ENCODE measurements at places on chromosomes 6 and 20.

- no peak for DNase-seq
These were observed 141.5 kb upstream of the PDE10A start for GRCh38 chr6:165804331-165805066.

GRCh38 chr6:40735121-40735520 lies 148.0 kb upstream of the LRFN2 start:
- no peak for DNase-seq

- DNase-seq, result no peak
These were observed 397.2 kb upstream of the MAP3K7 start for GRCh38 chr6:90984066-90984465.

DNA sequence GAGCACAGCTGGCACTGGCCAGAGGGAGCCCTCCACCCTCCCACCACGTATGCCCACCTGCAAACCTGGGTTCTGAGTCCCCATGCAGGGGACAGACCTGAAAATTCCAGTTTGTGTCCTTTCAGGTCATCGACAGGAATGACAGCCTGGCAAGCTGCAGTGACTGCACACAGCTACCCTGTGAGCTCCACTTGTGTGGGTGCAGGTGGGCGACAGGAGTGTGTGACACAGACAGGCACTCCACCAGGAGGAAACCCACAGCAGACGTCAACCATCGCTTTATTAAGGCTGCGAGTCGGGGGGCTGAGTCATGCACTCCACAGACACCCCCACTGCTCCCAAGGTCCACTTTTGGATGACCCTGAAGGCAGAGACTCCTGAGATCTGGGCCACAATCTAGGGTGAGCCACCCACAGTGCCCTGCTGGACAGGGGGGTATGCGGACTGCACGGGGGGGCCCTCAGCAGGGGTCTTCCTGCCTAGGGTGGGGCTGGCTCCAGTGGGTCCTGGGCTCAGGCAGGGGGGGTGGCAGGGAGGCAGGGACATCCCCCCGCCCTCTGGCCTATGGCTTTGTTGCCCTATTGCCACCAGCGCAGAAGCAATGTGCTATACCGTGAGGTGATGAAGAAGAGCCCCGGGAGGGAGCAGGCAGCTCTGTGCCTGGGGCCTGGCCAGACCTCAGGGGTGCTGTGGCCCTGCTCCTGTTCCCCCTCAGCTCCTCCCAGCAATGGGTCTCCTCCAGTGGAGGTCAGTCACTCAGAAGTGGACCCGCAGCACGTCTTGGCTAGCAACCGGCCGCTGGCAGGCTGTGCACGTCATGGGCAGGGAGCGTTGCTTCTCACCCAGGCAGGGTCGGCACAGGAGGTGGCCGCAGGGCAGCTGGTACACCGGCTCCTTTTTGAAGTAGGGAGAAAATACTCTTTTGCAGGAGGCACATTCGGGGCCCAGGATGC lies 25.1 kb upstream of the AVP start:
- DNase-seq, result no peak

GRCh38 chr6:106579281-106579680 lies 50.0 kb downstream of the RTN4IP1 start:
- no peak for DNase-seq

DNA sequence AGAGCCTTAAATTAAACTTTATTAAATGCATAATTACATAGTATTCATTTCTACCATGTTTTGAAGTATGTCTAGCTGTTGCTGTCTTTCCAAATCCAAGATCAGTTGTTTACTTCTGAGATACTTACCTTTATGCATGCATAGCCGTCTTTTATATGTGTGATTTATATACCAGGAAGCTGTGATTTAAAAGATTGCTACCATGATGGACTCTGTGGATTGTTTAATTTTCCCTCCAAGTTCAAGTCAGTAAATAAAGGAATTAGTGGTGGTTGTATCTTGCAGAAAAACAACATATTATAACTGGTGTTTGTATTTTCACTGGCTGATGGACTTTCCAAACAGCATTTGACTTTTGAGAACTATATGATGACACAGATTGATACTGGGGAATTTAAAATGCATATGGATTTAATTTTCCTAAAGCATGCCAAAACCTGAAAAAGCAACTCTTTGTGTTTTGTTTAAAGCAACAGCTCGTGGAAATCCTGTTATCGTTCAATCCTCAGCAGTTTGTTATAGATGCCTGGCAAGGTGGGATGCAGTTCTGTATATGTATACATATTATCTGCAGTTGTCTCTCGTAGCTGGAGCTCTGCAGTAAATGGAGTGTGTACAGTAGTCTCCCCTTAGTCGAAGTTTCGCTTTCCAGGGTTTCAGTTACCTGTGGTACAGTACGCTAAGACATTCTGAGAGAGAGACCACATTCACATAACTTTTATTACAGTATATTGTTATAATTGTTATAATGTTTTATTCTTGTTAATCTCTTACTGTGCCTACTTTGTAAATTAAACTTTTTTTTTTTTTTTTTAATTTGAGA lies 77.1 kb downstream of the CBFA2T2 start:
- DNase-seq, result no peak

- DNase-seq, result no peak
These were observed 12.9 kb downstream of the TSPYL1 start for GRCh38 chr6:116266803-116267202.

DNA sequence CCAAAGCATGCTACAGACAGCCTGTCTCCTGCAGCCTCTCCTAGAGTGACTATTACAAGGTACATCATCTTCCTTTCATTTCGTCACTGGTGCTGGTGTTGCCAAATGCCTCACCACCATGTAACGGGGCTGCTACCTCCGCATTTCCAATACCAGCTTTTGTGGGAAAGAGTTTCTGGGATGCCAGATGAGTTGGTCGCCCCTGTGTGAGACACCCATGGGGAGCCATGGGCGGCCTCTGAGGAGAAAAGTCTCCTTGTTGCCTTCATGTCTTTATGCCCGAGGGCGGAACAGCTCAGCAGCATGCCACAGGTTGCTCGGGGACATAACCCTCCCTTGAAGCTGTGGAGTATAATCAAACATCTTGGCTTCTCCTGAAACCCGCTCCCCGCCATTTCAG lies 169.6 kb downstream of the THBS2 start:
- DNase-seq, result no peak

DNA sequence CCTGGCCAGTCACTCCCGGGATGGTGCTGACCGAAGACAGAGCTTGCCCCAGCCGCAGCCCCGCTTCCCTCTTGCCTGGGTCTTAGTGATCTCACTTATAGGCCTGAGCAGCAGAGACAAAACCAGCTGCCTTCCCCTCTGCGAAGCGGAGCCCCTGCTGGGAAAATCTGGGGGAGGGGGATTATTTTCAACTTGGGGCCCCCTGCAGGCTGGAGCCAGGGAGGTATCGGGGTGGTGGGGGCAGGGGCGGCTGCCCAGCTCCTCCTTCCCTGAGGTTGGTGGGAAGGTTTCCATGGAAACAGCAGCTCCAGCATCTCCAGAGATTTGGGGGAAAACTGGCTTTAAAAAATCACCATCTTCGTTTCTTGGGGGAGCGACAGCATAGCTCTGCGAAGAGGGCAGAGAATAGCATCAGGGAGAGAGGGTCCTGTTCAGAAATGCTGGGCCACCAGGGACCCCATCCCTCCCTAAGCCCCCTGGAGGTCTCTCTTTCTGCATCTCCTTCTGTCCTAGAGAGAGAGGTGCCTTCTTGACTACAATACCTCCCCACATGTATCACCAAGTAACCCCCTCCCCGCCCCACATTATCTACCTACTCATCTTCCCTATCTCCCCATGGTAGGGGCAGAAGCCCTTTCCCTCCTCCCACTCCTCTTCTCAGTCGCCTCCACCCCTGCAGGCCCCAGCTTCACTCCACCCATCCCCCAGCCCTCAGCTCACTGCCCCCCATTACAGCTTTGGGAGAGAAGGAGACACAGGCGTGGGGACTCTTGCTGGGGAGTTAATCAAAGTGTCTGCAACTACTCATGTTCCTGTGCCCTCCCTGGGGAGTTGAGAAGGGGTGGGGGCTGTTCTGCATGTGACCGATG lies 88.4 kb upstream of the CCDC167 start:
- DNase-seq, result no peak

DNA sequence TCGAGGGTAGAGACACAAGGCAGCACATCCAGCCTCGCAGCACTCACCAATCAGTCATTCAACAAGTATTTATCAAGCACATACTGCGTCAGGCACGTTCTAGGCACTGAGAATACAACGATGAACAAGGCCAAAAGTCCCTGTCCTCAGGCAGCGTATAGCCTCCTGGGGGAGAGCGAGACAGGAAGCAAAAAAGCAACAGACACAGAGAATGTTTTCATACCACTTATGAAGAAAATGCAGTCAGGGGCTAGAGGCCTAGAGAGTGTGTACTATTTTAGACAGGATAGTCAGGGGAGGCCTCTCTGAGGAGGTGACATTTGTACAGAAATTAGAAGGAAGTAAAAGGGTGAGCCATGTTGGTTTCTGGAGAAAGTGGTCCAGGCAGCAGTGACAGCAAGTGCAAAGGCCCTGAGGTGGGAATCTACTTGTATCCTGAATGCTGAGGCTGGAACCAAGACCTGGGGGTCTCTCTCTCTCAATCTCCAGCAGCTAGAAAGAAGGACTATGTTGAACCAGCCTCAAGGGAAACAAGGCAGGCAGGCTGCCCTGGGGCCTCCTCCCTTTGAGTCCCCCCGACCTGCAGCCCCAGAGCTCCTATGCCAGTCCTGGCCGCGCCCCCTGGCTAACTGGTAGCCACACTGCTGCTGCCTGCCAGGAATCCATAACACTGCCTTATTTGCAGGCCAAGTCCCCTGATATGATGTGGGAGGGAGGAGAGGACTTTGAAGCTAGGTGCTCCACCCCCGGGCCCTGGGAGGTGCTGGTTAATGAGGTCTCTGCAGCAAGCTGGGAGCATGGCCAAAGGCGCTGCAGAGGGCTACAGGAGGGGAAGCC lies 151.2 kb downstream of the GRM4 start:
- DNase-seq, result no peak

DNA sequence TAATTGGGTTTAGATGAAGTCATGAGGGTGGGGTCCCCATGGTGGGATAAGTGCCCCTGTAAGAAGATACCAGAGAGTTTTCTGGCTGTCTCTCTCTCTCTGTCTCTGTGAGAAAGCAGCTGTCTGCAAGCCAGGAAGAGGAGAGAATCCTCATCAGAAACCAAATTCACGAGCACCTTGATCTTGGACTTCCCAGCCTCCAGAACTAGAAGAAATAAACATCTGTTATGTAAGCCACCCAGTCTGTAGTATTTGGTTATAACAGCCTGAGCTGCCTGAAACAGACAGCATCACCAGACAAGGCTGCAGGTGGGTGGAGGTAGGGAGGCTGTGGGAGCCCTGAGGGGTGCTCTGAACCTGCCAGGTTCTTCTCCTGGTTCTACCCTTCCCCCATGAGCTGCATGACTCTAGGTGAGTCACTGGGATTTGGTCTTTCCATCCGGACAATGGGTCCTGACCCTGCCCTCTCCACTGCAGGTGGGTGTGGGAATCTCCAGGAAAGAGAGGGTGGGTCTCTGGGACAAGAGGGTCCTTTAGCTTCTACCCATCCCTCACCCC lies 34.3 kb upstream of the VEGFA start:
- DNase-seq, result no peak

GRCh38 chr6:56356426-56356825 lies 109.0 kb upstream of the COL21A1 start:
- DNase-seq, result no peak

GRCh38 chr6:113998811-113999210 lies 27.9 kb upstream of the HDAC2 start:
- no peak for DNase-seq

DNA sequence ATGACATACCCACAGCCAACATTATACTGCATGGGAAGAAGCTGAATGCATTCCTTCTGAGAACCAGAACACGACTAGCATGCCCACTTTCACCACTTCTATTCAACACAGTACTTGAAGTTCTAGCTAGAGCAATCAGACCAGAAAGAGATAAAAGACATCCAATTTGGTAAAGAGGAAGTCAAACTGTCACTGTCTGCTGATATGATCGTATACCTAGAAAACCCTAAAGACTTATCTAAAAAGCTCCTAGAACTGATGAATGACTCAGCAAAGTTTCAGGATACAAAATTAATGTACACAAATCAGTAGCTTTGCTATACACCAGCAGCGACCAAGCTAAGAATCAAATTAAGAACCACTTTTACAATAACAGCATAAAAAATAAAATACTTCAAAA lies 60.5 kb downstream of the EYS start:
- DNase-seq, result no peak

- no peak for DNase-seq
These were observed 44.1 kb upstream of the TGM2 start for GRCh38 chr20:38209054-38209675.

GRCh38 chr6:285030-285771 lies 7.1 kb upstream of the DUSP22 start:
- no peak for DNase-seq

- DNase-seq, result no peak
These were observed 182.3 kb downstream of the SASH1 start for GRCh38 chr6:148524976-148525375.

GRCh38 chr20:18397030-18397429 lies 69.8 kb downstream of the DZANK1 start:
- no peak for DNase-seq

DNA sequence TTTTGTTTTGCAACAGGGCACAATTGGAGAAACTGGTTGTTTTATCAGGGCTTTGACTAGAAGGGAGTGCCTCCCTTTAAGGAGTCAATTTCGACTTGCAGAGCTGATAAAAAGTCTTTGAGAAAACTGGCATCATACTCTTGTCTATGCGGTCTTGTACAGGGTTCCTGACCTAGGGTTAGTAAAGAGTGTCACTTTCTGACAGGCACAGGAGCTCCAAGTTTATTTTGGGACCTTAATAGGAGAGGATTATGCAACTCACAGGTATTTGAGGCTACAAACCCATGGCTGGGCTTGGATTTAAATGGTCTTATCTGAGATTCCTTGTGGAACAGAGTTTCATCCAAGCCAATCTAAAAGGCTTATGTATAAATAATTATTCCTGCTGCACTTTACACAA lies 365.4 kb downstream of the HTR1B start:
- DNase-seq, result no peak

- no peak for DNase-seq
These were observed 5.9 kb downstream of the RNF146 start for GRCh38 chr6:127272576-127272975.

- DNase-seq, result no peak
These were observed 34.4 kb upstream of the CDH22 start for GRCh38 chr20:46342451-46343347.

DNA sequence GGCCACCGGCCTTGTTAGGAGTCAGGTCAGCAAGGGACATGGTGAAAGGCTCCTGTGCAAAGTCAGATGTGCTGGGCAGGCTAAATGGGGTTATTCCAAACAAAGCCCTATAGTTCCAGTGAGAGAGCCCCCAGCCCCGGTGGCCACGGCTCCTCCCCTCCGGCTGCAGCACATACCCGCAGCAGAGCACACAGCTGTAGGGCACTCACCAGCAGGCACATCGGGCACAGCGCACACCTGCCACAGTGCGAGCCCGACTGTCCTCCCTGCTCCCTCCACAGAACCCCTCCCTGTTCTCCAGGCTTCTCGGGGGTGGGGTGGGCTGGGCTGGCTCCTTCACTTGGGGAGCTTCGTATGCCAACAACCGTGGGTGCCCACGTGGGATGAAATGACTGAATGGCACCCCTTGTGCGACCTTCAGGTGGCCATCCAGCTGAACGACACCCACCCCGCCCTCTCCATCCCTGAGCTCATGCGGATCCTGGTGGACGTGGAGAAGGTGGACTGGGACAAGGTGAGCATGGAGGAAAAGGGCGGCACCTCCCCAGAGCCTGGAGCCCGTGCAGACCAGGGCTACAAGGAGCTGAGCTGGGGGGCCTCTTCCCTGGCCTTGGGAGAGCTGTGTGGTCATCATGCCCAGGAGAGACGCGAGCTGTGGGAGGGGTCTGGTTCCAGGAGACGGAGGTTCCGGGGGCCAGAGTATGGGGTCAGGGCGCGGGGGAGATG lies 30.9 kb downstream of the PYGB start:
- no peak for DNase-seq
